Stimulated activated CD8-positive, alpha-beta memory T cell treated with anti-CD3 and anti-CD28 coated beads, Interleukin-15, amount 100 ng/mL, for 1 hour (primary cell): ENCODE measurements at places on chromosomes 16 and 17.

DNA sequence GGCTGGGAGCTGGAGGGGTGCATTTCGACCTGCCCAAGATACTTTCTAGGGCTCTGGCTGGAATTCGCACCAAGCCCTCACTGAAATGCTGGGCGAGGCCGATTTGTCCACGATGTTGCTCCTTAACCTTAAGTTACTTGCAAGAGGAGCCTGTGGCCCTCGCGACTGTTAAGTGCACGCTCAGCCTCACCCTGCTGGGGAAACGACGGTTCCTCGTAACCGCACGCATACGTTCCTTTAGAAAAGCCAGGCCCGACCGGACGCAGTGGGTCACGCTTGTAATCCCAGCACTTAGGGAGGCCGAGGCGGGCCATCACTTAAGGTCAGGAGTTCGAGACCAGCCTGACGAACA lies 607 bp upstream of the NCOR1 start:
- DNase-seq, result peak; percentile 7

DNA sequence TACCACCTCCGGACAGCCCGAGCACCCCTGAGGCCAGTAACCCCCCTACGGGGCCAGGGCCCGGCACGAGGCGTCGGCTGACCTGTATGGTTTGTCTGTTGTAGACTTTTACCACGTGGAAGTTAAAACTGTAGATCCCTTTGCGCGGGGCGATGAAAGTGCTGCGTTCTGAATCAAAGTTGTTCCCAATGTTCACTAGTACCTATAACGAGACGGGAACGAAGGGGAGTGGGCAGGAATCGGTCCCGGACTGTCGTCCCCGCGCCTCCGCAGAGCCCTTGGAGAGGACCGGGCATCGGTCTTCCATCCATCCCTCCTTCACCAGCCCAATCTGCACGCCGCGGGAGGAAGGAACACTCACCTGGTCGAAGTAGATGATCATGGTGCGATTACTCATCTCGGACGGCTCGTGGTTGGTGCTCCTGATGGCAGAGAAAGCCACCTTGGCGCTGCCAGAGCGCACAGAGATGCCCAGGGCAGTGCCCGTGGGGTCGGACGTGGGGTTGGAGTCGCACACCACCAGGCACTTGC lies 732 bp downstream of the CBLN1 start:
- no peak for DNase-seq

DNA sequence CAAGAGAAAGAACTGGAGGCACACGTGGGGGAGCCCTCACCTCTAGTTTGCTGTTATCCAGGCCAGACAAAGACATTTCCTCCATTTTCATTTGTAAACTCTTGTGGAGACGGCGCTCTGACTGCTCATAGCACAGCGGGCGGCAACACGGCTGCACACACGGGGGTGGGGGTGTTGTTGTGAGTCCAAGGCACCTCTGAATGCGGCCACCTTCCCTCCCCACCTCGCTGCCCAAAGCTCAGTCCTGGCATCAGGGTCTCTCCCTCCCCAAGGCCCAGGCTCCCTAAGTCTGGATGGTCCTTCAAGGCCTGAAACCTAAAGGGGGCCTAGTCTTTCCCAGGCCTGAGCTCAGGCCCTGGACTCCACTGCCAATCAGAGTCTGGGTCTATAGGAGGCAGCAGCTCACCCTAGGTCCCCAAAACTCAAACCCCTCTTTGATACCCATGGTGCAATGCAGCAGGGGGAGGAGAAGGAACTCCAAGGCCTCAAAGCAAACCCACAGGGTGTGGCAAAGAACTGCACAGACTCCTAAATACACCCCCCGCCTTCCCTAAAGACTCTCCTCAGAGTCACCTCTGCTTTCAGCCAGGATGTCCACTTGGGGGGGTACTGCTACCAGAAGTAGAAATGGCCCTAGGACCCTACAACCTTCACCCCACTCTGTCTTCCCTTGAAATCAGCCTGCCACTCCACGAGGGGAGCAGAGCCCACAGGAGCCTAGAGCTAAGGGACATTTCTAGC lies 1.5 kb downstream of the ATXN7L3 start:
- no peak for DNase-seq

DNA sequence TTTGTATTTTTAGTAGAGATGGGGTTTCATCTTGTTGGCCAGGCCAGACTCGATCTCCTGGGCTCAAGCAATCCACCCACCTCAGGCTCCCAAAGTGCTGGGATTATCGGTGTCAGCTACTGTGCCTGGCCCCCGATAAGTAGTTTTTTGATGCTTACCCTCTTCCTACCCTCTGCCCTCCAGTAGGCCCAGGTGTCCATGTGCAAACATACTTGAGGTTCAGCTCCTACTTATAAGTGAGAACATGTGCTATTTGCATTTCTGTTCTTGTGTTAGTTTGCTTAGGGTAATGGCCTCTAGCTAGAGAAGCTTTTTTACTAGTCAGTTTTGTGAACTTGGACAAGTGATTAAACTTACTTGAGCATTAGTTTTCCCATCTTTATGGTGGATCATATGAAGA lies 136.8 kb downstream of the HS3ST4 start:
- no peak for DNase-seq

- DNase-seq, result no peak
These were observed 37.6 kb downstream of the WSCD1 start for GRCh38 chr17:6107791-6108190.

GRCh38 chr16:30069611-30070462 lies 4.3 kb downstream of the ALDOA start:
- no peak for DNase-seq

DNA sequence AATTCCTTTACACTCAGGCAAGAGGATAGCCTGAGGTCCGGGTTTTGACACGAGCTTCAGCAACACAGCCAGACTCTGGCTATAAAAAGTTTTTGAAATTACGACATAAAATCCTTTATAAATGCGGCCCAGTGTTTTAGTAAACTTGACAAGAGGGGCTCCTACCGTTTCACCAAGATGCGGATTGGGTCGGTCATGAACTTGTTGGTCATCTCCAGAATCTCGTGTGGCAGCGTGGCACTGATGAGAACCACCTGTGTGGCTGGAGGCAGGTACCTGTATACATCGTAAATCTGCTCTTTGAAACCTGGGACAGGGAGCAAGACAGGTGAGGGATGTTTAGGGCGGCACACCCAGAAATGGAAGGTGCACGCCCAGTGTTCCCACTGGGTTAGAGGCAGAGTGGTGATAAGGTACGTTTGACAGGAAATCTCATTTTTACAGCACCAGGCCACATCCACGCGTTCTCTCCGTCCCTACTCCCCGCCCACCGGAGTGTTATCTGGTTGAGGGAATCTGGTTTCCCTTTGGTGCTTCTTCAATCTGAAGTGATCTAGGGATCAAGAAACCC lies 8.0 kb downstream of the EIF4A3 start:
- DNase-seq, result no peak
